NCI-H2171 (cell line): ENCODE measurements at places on chromosomes 12 and 14.

GRCh38 chr14:95431199-95432143 is 85.0 kb downstream of the SYNE3 start:
- DNase-seq = no peak

- no peak for DNase-seq
Measured at GRCh38 chr12:54232790-54233189, 44.0 kb upstream of the SMUG1 start.

GRCh38 chr14:103692871-103693270 is 22.4 kb downstream of the XRCC3 start:
- no peak for DNase-seq

DNA sequence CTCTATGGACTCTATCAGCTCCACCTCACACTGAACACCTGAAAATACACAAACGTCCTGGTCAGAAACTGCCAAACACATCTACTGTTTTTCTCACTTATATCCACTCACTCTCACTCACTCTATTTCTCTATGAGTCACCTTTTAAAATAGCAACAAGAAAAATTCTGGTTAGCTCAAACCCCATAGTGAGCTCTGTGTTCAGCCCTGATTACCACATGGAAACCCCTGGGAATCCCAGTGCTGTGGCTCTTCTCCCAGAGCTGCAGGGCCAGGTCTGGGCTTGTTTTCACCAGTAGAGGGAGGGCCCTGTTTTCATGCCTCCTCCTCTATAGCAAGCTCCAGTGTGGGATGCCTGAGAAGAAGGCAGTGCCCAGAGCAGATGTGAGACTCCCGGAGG is 1126.1 kb downstream of the TMEM121 start:
- no peak for DNase-seq

GRCh38 chr12:121391619-121392324 is 8.1 kb upstream of the RNF34 start:
- peak; percentile 83 for DNase-seq

DNA sequence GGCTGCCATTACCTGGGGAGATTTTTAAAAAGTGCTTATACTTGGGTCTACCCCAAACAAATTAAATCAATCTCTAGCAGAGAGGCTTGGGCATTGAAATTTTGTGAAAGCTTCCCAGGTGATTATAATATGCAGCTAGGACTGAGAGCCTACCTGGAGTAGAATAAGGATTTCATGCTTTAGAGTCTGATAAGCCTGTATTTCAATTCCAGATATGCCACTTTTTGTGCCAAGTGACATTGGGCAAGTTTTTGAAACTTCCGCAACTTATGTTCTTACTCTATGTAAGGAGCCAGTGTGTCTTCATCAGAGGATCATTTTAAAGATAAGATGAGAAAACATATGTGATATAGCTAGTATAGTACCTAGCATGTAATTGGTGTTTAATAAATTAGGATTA is 159.8 kb upstream of the LRIG3 start:
- no peak for DNase-seq

DNA sequence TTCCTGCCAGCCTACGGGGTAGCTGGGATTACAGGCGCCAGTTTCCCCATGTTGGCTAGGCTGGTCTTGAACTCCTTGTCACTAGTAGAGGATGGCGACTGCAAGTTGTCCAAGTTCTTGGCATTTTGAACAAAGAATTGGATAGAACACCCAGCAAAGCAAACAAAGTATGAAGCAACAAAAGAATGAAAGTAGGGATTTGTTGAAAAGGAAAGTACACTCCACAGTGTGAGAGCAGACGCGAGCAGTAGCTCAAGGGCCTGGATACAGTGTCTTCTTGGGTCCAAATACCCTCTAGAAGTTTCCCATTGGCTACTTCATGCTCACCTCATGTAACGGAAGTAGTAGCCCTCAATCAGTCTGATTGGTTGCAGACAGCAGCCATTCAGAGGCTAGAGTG is 152.2 kb downstream of the CCER1 start:
- no peak for DNase-seq

- DNase-seq = no peak
Measured at GRCh38 chr12:111777345-111778045, 10.8 kb downstream of the ALDH2 start.

GRCh38 chr12:27508736-27509431 is 15.1 kb upstream of the PPFIBP1 start:
- DNase-seq = no peak
